ENCODE measurements at places on chromosomes 5 and 9.

DNA sequence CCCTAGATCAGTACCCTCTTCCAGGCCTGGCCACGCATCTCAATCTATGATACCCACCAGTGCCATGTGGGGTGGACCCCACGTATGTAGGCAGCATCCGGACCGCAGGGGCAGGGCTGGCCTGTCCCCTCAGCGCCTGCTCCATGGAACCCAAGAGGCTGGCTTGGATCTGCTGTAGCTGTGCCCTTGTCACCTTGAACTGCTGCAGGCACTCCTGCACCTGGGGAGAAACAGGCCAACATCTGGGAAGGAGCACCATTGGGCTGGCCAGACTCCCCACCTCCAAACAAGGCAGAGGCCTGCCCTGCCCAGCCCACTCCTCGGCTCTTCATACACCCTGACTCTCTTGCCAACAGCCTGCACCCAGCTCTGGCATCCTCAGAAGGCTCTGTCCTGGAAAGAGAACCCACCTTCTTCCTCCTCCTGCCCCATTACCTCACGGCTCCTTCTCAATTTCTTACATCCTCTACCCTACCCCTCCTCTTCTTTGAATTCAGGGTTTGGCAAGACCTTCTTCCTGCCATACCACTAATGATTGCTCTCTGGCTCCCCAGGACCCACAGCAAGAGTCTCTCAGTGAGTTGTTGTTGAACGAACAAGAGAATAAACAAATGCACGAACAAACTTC, 7.7 kb downstream of the HK3 start:
- DNase-seq = no peak

DNA sequence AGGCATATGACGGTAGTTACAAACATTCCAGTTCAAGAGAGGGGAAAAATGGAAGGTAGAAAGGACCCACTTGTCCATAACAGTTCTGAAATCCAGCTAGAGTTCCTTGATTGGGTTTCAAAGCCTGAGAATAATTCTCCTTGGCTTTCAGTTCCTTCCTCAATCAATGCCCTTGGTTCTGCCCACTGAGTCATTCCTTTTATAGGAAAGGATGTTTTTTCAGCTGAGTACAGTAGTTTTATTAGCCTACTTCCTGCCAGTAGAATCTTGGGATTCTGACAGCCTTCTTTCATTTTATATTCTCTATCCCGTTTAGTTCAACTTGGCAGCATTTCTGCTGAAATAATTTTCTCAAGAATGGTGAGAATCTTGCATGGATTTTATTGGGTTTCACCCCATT, 386.9 kb upstream of the SMC2 start:
- DNase-seq = no peak

DNA sequence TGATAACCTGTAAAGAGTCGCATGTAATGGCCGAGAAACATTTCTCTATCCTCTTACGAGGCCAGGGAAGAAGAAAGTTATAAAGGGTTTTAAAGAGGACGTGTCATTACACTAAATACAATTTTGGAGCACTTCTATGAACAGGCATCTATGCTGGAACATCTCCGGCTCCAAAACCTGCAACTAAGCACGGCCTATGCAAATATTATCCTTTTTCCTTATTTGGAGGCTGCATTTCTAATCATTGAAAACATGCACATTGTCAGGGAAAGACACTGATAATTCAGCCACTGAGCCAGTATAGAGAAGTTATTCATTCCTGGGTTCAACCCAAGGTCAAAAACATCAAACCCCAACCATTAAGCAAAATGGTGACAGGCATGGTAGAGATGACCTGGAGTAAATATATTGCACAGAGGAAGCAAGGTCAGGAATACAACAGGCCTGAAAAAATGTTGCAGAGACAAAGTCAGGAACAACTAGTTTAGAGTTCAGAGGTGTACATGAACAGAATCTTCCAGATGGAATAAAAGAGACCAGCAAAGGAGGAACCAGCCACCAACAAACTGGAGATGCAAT, 674.1 kb downstream of the NR2F1-AS1 start:
- no peak for DNase-seq

DNA sequence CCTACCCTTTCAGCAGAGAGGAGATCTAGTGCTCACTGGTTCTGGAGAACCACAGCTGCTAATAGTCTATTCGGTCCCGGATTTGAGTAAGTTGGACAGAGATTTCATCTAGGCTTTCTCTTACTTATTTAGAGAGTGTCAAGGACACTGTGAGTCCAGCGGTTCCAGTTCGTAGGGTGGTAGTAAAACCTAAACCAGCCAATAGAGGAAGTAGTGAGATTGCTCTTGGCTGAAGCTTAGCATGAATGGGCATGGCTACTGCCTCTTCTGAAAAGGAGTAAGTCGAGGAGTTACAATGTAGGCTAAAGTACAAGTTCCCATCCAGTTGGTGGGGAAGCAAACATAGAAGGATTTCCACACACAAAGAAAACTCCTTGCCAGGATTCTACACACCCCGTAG, 109.6 kb upstream of the MOCS2 start:
- no peak for DNase-seq

GRCh38 chr5:9222054-9222976, 323.6 kb downstream of the SEMA5A start:
- no peak for DNase-seq

GRCh38 chr5:94157704-94158539, 416.5 kb upstream of the POU5F2 start:
- no peak for DNase-seq

DNA sequence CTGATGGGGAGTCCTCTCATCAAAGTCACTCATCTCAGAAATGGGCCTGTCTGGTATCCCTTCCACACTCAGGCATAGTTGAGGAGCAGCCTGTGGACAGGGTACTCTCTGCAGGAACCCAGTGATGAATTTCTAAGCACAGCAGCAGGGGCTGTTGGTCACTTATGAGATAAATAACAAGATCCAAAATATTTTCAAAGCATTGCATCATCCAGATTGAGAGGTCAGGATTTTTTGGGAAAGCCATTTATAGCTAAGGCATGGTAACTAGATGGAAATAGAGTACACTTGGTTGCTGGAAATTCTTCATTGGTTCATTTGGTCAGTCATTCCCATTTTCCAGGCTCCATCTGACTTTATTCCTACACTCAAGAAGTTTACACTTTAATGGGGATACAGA, 246.8 kb upstream of the RAI14 start:
- no peak for DNase-seq

DNA sequence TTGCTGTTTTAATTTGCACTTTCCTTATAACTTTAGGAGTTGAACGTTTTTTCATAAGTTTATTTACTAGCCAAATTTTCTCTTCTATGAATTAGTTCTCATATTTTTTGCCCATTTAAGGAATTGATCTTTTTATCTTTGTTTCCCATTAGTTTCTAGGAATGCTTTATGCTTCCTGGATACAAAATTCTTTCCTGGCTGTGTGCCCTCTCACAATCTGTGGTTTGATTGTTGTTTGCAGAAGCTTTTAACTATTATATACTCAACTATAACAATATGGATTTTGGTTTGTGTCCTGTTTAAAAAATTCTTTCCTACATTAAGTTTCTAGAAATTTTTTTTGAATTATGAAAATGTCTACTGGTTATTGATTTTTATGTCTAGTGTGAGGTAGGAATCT, 206.3 kb downstream of the CSNK1G3 start:
- no peak for DNase-seq

GRCh38 chr5:21173036-21173435, 1185.0 kb upstream of the CDH18 start:
- no peak for DNase-seq

DNA sequence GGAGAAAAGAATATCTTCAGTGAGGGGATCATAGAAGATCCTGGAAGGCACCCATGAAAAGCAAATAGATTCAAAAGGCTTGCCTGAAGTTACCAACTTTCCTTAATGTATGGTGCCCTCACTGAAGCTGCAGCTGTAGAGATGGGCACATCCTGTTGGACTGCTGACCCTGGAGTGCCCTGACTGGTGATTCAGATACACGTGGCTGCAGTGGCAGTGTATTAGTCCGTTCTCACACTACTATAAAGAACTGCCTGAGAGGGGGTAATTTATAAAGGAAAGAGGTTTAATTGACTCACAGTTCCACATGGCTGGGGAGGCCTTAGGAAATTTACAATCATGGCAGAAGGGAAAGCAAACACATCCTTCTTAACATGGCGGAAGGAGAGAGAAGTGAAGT, 80.3 kb downstream of the OSMR start:
- no peak for DNase-seq

- DNase-seq = no peak
Observed at GRCh38 chr5:38060354-38060753, 198.0 kb upstream of the EGFLAM start.

DNA sequence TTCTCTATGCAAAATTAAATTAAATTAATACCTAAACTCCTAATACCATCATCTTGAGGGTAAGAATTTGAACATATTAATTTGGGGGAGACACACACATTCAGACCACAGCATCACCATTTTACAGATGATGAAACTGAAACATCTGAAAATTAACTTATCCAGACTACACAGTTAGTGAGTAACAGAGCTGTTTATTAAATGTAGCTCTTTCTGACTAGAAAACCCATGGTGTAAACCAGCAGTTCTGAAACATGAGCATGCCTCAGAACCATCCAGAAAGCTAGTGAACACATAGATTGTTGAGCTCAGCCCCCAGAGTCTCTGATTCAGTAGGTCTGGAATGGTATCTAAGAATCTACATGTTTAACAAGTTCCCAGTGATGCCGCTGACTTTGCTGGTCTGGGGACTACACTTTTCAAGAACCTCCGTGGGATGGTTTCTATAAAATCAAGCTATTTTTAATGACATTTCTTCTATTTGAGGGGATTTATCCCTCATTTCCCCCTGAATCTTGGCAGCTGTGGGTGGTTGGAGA, 113.5 kb downstream of the RORB start:
- no peak for DNase-seq

DNA sequence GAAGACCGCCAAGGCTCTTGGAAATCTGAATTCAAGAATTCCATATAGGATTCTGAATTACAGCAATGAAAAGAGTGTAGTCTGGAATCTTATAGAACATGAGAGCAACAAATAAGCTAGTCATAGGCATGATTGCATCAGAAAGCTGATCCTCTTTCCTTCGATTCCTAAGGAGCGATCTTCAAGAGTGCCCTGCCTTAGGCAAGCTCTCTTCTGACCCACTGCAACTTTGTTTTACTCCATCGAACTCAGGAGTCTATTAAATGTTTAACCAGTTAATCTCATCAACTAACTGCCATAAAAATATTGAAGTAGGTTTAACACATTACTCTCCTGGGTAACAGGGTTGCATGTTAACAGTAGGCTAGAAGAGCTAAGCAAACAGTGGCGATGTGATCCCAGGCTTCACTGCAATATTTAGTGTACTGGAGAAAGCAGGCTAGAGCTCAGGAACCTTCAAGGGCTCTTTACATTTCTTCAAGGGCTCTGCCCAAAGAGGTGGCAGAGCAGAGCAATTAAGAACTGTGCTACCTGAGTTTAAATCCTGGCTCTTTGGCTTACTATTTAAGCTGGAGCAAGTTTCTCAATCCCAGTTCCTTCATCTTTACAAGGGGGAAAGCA, 146.3 kb downstream of the RORB start:
- DNase-seq = no peak

GRCh38 chr5:141493500-141494422, 4.9 kb downstream of the PCDHGC5 start:
- DNase-seq = no peak

DNA sequence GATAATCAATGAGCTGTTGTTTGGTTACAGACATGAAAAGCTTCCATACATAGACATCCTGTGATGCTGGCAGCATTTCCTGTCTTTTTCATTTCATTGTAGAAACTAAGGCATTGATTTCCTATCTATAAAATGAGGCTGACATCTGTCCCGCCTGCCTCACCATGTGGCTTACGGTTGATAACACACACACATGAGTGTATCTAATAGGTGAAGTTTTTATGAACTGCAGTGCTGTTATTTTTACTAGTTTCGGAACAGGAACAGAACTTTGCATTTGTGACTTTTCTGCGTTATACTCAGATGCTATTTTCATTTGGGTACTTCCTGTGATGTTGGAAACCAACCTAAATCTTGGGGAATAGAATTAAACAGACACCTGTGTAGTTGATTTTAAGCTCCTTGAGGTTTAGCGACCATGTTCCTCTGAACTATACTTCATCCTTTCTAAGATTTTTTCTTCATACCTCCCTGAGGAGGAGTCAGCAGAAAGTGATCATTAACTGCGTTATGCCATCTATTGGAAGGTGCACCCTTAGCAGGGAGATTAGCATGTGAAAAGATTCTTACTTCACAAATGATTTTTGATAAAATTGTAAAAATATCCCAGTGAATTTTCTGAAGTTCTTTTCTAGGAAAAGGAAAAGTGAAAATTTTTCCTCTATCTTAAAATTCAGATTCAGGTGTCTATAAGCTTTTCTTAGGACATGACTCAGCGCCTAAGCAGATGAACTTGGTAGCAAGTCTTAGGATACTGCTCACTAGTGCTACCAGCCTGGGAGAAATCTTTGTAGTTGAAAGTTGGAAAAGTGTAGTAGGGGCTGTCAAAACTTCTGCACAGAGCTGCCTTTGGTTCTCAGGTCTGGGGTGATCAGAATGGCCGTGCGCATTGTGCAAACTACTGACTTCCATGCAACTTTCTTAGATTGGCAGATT, 134.5 kb downstream of the TRIO start:
- DNase-seq = no peak

DNA sequence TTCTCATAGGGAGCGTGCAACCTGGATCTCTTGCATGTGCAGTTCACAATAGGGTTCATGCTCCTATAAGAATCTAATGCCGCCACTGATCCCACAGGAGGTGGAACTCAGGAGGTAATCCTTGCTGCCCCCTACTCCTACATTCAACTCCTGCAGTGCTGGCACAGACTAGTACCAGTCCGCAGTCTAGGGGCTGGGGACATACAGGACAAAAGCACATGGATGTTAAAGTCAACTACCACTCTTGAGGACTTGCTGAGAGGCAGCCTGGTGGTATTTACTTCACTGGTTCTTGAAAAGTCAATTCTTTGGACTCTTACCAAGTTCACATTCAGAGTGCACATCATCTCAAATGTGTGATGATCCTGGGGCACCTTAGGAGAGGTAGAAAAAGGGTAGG, 33.0 kb downstream of the MTMR12 start:
- DNase-seq = no peak

GRCh38 chr5:83538786-83539462, 67.4 kb downstream of the VCAN start:
- DNase-seq = no peak

- DNase-seq = peak; percentile 47
Observed at GRCh38 chr9:117555964-117556629, 141.2 kb upstream of the ASTN2 start.

DNA sequence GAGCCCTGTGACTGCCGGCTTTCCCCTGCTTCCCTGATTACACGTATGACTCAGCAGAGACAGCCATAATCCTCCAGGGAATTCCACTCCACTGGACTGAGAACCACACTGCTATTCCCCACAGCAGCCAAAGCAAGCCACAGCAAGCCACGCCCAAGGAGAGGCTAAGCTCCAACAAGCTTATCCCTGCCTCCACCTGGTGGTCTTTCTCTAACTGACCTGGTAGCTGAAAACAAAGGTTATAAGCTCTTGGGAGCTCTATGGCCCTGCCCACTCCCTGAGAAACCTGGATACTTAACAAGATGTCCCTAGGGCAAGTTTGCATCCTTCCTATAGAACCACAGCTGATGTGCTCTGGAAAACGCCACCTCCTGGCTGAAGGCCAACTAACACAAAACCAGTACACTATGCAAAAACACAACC, 613.7 kb upstream of the CDH18 start:
- DNase-seq = no peak

All from prostate gland (tissue), 2 donors.